ENCODE measurements at places on chromosomes 2 and 18. TPM values are rescaled to one million over a fixed set of nuclear protein-coding genes. Genes with fewer than 3 reads are reported as not detected.

The ITPRID2 gene
- total RNA-seq, result 47.5 TPM

The COLEC11 gene
- total RNA-seq, result 1.1 TPM

The CRYGC gene
- not detected for total RNA-seq

The C2orf81 gene
- total RNA-seq, result 22.5 TPM

The KCNK3 gene
- not detected for total RNA-seq

The STPG4 gene
- 0.72 TPM for total RNA-seq

GRCh38 chr18:51066273-51066672, 36.3 kb downstream of the SMAD4 start:
- DNase-seq, result no peak

- DNase-seq, result no peak
Observed at GRCh38 chr2:9681427-9681817, 50.6 kb upstream of the YWHAQ start.

DNA sequence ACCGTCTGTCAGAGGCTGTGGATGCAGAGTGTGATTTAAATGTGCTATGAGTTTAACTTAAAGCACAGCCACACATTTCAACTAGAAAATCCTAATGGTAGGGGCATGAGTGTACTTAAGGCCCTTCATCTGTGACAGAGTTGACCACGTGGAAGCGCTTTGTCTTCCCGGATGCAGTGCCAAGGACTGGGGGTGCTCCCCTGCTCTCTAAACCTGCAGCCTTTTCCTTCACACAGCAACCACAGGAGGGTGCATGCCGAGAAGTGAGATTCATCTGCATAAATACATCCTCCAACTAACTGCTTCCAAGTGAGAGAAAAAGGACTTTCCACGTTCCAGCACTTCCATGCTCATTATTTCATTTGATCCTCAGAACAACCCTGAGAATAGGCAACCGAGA, 149.6 kb downstream of the MYT1L start:
- no peak for DNase-seq

GRCh38 chr2:200319548-200320337, 13.2 kb downstream of the SPATS2L start:
- no peak for DNase-seq

DNA sequence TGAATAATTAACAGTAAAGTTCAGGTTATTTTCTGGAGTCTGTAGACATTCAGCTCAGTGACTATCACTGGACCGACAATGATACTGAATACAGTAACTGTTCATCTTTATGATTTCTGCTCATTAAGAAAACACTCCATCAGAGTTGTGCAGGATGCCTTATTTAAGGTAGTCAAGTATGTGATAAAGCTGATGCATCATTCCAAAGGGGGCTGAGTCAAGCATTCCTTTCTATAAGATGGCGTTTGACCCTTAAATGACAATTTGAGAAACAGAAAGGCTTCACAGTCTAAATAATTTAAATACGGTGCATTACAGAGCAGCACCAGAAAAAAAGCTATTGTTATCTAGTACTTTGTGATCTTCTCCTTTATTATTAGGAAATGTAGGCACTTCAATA, 131.1 kb downstream of the CDH2 start:
- no peak for DNase-seq

- no peak for DNase-seq
Observed at GRCh38 chr2:42055573-42056514, 8.0 kb downstream of the PKDCC start.

DNA sequence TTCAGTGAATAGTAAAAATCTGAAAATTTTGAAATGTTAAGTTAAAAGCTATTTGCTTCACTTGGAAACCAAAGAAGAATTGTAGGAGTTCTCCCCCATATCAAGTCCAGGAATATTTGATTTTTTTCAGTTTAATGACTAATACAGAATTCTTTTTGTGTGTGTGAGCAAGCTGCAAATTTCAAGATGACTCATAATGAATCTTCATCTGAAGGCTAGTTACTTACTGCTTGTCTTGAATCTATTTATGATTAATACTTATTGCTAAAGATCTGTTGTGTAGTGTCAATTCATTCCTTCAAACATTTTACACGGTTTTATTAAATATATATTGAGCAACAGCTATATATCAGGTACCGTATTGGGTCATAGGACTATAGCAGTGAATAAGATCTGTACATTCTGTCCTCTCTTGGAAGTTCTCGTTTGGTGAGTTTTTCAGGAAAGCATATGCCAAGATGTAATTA, 47.8 kb upstream of the CAVIN2 start:
- no peak for DNase-seq

DNA sequence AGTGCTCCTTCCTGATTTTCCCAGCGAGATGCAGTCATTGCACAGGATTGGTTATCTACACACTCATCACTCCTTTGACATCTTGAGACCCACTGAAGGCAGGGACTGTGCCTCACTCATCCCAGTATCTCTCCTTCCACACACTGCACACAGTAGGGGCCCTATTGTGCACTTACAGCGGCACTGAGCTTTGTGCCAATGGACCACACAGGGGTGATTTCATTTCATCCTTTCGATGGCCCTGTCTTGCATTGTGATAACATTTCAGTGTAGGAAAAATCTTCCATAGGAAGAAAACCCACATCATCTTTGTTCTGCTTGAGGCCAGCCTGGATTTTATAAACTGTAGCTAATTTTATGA, 11.0 kb upstream of the LRRFIP1 start:
- DNase-seq, result no peak

GRCh38 chr18:22528291-22528690, 110.6 kb upstream of the CTAGE1 start:
- DNase-seq, result no peak

- DNase-seq, result no peak
Observed at GRCh38 chr18:49632588-49632987, 70.7 kb downstream of the LIPG start.

DNA sequence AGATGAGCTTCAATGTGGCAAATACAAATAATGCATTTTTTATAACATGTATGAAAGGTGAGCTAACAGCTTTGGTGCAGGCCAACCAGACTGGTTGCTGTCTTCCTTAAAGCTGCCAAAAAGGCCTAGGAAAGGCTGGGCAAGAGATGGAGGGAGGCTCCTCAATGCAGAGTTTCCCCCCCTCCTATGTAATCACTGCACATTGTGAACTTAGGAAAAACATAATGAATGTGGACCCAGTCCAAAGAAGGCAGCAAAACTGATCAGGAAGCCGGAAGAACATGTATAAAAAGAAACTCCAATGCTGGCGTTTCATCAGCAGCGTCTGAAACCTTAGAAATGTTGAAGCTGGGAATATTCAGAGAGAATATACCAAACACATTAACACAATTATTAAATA, 84.2 kb upstream of the LYPD6 start:
- DNase-seq, result no peak

- DNase-seq, result peak; percentile 11
Observed at GRCh38 chr2:69789175-69789721, 40.2 kb upstream of the GMCL1 start.

DNA sequence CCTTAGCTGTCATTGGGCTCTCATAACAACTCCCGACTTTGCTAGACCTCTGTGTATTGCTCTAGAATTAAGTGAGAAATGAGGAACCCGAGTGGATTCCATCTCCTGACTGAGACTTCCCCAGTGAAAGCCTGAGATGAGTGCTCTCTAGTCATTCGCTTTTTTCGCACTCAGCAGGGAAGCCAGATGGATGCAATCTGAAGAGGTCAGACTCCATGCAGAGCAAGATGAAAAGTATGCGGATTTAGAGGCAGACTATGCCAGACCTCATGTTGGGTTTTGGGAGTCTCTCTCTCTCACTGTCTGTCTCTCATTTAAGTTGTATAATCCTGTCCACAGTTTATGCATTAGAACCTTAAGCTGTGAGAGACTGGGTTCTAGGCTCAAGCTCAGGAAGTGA, 88.6 kb downstream of the SLC5A7 start:
- DNase-seq, result no peak
